ENCODE measurements at places on chromosomes 11 and 22. TPM values are rescaled to one million over a fixed set of nuclear protein-coding genes. Genes with fewer than 3 reads are reported as not detected.

PDE3B gene
- total RNA-seq: 0.13 TPM

NEAT1 gene
- 59.3 TPM for total RNA-seq

C11orf86 gene
- total RNA-seq: not detected

A4GALT gene
- 54.1 TPM for total RNA-seq

TIMP3 gene
- total RNA-seq: 34.6 TPM

All from bladder microvascular endothelial cell (primary cell).